Activated naive CD8-positive, alpha-beta T cell treated with anti-CD3 and anti-CD28 coated beads, Interleukin-2, amount 10 ng/mL, durations not matched to agents 7 days and 5 days (primary cell): ENCODE measurements at places on chromosomes 11 and 22. TPM values are rescaled to one million over a fixed set of nuclear protein-coding genes. Genes with fewer than 3 reads are reported as not detected.

DNA sequence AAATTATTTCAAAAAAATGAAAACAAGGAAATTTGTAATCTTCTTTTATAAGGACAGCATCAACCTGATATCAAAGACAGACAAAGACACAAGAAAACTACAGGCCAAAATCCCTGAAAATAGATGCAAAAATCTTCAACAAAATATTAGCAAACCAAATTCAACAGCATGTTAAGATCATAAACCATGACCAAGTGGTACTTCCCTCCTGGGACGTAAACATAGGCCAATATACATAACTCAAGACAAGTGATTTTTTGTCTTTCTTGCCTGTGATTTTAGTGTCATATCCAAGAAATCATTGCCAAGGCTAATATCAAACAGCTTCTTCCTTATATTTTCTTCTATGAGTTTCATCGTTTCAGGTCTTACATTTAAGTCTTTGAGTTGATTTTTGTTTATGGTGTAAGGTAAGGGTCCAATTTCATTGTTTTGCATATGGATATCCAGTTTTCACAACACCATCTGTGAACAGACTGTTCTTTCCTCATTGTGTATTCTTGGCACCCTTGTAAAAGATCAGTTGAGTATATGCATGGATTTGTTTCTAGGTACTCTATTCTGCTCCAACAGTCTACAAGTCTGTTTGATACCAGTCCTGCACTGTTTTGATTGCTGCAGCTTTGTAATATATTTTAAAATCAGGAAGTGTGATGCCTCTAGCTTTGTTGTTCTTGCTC is 50.0 kb downstream of the SBF2 start:
- DNase-seq: no peak

DNA sequence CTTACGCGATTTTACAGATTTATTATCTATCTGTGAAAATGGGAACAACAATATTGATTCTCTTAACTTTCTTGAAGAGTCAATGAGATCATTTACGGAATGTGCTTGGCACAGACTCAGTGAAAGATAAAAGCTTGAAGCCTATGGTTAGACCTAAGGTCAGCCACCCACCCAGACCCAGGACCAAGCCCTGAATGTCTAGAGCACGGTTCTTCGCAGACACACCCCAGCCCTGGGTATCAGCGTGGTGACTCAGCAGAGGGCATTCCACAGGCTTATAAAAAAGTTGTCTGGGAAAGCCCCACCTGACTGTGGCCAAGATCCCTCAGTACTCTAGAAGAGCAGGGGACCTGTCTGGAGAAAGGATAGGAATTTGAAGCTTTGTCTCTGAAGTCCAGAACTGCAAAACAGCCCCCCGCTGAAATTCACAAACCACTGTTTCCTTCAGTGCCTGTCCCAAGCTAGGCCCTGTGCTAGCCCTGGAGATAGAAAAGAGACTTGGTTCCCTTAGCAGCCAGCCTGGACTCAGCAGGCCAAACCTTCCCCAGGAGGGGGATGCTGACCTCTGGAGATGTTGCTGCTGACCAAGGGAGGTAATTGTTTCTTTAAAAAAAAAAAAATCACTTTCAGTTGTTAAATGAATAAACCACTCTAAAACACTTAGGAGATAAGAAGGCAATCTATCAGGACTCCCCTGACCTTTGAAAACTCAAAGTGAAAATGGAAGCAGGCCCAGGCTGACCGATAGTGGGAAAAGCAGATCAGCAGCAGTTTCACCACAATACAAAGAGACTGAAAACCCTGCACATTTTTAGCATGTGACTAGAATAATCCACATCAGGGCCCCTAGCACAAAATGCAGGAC is 114.0 kb downstream of the ABTB2 start:
- no peak for DNase-seq

GRCh38 chr11:78000193-78000592 is 5.7 kb upstream of the INTS4 start:
- DNase-seq: no peak

- no peak for DNase-seq
Observed at GRCh38 chr11:115660030-115660805, 156.0 kb upstream of the CADM1 start.

DNA sequence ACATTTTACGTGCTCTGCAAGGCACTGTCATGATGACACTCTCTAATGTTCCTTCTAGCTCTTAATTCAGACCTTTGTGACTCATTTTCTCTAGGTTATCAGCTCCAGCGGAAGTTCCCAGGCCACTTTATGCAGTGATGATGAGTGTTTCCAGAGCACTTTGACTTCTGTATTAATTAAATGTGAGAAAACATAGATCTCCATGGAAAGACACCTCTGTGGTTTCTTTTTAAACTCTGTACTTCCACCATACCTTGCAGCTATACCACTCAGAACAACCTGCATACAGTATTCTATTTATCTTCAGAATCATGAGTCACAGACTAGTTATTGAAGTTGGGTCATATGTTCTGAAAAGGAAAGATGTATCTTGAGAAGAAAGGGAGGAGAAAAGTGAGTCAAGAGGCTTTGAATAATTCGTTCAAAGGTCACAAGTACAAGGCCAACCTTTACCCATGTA is 175.6 kb upstream of the TENM4 start:
- no peak for DNase-seq

- DNase-seq: no peak
Observed at GRCh38 chr22:32509045-32509444, 34.4 kb downstream of the FBXO7 start.

- DNase-seq: no peak
Observed at GRCh38 chr11:64928957-64929356, 4.5 kb downstream of the PPP2R5B start.

- no peak for DNase-seq
Observed at GRCh38 chr22:44403602-44404329, 91.0 kb upstream of the SHISAL1 start.

DNA sequence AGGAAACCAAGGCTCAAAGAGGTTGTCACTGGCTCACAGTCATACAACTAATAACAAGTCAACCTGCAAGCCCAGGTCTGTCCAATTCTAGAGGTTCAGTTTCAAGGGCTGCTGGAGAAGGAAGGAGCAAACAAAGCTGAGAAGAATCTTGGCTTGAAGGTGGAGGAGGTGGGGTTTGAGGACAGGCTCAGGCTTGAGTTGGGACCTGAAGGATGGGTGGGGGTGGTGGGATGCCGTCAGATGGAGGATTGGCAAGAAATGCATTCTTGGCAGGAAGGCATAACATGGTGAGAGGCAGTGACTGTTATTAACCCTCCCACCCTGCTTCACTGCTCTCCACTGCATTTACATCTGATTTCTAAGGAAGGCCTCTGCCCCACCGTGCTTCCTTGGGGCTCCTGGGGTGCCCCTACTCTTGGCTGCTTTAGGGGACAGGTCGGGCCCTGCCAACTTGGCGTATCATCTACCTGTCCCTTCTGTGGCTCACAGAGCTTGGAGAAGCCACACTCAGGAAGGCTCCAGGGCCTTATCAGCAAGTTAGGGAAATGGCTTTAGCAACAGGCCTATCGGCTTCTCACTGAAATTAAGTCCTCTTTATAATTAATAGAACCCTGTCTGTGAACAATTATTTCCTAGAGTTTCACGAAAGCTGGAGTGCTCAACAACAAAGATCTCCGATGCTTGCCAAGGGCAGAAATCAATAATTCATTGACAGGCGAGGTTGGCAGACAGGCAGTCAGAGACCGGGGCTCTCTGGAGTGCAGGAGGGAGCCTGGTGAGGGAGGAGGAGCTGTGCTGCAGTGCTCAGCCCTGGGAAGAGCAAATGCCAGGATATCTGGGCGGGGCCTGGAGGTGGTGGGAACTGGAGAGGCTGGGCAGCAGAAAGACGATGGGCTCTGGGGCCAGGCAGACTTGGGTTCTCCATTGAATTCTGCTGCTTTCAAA is 84.9 kb upstream of the NARS2 start:
- DNase-seq: no peak

- no peak for DNase-seq
Observed at GRCh38 chr11:102097186-102097585, 13.1 kb upstream of the YAP1 start.

DNA sequence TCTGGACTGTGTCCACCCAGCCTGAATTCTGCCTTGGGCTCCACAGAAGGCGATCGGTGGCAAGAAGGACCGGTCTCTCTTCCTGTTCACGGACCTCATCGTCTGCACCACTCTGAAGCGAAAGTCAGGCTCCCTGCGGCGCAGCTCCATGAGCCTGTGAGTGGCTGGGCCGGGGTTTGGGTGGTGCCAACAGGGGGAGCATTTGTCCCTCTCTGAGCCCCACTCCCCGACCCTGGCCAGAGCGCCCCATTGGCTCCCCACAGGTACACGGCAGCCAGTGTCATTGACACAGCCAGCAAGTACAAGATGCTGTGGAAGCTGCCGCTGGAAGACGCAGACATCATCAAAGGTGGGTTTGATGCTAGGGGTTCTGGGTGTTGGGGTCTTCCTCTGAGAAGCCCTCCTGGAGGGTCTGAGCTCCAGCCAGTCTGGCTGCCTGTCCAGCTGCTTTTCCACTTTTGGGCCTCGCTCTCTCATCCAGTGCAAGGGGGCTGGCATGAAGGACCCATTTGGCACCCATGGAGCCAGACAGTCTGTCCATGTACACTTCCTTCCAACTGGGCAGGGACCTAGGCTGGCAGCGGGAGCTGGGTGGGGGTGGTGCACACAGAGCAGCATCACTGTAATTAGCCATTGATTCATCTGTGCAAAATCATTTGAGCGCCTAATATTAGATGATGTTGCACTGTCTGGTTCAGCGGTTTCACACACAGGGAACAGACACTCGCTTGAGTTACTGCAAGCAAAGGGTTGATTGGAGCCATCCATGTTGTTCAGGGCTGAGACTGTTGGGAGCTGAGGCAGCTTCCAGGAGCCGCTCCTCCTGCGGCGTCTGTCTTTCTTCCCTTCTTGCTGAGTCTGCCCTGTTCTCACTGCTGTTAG is 19.0 kb upstream of the RELT start:
- no peak for DNase-seq

DNA sequence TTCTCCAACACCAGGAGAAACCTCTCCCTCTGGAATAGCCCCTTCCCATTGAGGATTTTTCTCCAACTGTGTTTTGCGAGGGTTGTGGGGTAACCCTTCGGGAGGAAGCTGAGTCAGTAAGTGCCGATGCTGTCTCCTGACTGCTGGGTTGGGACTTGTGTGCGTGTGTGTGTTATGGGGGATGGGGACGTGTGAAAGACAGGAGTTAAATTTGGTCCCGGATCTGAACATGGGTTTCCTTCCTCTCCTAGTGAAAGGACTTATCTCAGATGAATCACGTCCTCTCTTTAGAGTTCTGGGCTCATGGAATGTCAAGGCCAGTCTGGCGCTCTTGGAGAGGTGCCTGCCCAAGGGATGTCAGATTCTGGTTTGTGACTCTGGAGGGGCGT is 33.3 kb downstream of the KIAA1671 start:
- no peak for DNase-seq

GRCh38 chr11:32065865-32066629 is 24.8 kb upstream of the RCN1 start:
- DNase-seq: no peak

GRCh38 chr11:132357811-132358572 is 987.6 kb downstream of the NTM start:
- no peak for DNase-seq

DNA sequence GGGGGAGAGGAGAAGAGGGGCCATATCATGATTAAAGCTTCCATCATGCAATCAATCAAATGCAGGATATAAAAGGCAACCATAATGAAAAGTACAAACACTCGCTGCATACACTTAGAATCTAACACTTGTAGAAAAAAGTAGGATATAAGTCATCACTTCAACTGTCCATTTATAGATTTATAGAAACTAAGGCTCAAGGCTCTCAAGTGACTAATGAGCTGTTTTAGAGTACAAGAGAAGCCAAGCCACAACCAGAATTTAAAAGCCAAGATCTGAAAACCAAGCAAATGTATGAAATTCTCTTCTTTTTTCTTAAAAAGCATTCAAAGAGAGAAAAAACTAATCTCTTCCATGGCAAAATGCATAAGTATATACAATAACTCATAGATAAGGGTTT is 160.2 kb upstream of the BLID start:
- no peak for DNase-seq

DNA sequence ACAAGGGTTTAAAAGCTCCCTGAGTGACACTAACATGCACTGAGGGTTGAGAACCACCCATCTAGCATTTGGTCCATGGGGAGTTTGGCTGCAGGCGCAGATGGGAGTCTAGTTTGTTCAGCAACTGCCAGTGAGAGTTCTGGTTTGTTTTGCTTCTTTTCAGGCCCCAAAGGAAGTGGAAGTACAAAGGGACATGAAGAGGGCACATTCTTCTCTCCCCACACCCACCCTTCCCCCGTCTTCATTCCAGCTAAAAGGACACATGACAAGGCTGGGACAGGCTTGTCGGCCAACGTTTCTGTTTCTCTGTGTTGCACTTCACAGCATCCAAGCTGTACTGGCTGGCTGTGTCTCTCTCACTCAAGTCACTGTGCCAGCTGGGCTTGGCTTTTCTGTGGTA is 8.2 kb upstream of the ENDOD1 start:
- no peak for DNase-seq

DNA sequence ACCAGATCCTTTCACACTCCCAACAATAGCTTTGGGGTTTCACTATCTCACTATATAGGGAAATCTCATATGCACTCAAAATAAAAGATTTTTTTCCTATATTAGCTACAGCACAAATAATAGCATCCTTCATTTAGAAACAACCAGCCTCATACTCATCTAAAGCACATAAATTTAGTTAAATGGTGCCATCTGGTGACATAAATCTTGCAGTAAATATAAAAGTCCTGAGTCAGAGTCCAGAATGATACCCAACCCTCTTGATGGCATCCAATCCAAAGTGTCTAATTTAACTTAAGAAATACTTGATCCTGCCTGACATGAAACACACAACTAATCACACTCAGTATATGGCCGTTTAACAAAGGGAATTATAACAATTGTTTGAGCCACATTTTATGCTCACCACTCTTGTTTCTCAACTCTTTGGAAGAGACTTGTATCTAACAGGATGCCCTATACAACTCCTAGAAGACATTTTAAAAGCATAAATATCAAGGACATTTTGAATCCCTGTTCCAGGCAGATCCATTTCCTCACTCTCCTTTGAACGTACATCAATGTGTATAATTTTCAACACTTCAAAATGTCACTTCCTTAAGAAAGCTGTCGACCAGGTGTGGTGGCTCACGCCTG is 36.2 kb downstream of the DLG2 start:
- DNase-seq: no peak

GRCh38 chr11:14258221-14258935 is 100.6 kb downstream of the RRAS2 start:
- no peak for DNase-seq

DNA sequence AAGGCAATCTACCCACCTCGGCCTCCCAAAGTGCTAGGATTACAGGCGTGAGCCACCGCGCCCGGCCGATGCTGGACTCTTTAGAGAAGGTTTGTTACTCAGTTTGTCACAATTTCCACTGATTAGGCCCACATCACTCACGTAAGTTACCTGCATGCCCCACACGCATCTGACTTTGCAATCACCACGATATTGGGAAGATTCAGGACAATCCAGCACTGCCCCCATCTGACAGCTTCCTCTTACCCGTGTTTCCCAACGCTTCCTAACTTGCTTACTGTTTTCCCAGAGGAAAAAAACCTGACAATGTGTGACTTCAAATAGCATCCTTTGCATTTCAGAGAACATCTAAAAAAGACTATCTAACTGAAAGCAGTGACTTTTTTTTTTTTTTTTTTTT is 21.8 kb upstream of the EIF3M start:
- no peak for DNase-seq

Gene KCNJ4
- not detected for total RNA-seq

Gene CCDC87
- 0.14 TPM for total RNA-seq

Gene CARNS1
- total RNA-seq: 5.6 TPM

Gene MPPED2
- not detected for total RNA-seq

Gene OR51I1
- total RNA-seq: not detected

Gene FAM83F
- 0.20 TPM for total RNA-seq

Gene CATSPERZ
- total RNA-seq: not detected
